ENCODE measurements at places on chromosomes 7 and 10. TPM values are rescaled to one million over a fixed set of nuclear protein-coding genes. Genes with fewer than 3 reads are reported as not detected.

MICU1 gene
- polyA plus RNA-seq: 76.4 TPM

MYL10 gene
- polyA plus RNA-seq: not detected

EN2 gene
- not detected for polyA plus RNA-seq

MCM10 gene
- polyA plus RNA-seq: not detected

HOXA10 gene
- polyA plus RNA-seq: 3.2 TPM

NODAL gene
- polyA plus RNA-seq: not detected

TMEM60 gene
- polyA plus RNA-seq: 4.1 TPM

ASAH2 gene
- polyA plus RNA-seq: not detected

ANKRD1 gene
- polyA plus RNA-seq: not detected

LMOD2 gene
- polyA plus RNA-seq: not detected

IDI2 gene
- not detected for polyA plus RNA-seq

GIMAP4 gene
- 23.8 TPM for polyA plus RNA-seq

KNDC1 gene
- polyA plus RNA-seq: 0.22 TPM

NCF1 gene
- 508 TPM for polyA plus RNA-seq

NKX1-2 gene
- not detected for polyA plus RNA-seq

GDF2 gene
- polyA plus RNA-seq: not detected

NANOS1 gene
- polyA plus RNA-seq: not detected

PWWP2B gene
- polyA plus RNA-seq: 2.7 TPM

Data from CD14-positive monocyte (primary cell).